Activated T-cell treated with anti-CD3 and anti-CD28 coated beads for 48 hours (primary cell): ENCODE measurements at places on chromosomes 2 and 18.

DNA sequence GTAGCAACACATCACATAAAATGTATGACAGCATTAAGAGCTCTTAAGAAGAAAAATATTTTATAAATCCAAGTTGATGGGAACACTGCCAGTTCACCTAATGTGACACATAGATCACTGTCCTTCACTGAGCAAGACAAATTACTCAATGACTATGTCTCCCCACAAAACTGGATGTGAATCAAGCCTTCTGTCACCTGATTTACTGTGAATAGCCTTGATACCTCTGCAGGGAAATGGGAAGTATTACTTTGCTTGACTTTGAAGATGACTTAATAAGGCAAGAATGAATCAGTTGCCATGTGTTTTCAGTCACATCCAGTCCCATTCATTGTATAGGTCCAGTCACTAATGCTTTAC is 94.6 kb downstream of the NYAP2 start:
- DNase-seq = no peak

- DNase-seq = no peak
Measured at GRCh38 chr18:49041435-49042245, 90.9 kb upstream of the SMAD7 start.

DNA sequence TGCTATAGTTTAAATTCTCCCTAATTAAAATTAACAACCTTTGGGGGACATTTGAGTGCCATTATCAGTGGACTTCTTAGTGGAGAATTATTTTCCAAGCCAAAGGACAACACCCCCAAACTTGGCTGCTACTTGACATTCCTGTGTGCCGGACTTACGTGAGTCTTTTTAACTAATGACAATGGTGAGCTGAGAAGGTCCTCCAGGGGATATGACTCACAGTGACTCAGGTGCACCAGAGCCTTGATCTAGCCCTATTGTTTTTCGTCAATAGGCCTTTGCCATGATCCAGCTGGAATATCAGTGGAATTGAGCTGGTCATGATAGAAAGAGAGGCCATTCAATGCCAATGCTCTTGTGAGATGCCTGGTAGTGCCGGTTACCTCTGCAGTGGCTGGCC is 118.1 kb upstream of the CXCR4 start:
- no peak for DNase-seq

DNA sequence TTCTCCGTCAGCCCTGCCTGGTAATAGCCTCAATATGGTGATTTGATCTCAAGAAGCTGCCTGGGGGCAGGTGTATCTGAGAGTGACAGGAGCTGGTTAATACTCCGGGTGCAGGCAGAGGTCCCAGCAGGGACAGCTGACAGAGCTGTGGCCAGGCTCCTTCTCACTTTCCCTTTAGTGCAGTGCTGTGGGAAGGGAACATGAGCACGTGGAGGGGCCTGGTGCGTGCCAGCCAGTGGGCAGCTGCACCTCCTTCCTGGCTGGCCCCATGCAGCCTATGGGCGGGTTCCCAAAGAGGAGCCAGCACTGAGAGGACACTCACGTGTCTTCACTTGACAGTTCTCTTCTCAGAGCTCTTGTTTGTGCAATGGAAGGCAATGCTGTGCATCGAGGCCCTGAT is 9.1 kb downstream of the CNNM4 start:
- DNase-seq = no peak

GRCh38 chr2:165203689-165204559 is at the start of gene SCN3A:
SCN3A (minus strand) TSS chr2:165204050; CDS start chr2:165176394, 27,656 bp downstream.
- no peak for DNase-seq

DNA sequence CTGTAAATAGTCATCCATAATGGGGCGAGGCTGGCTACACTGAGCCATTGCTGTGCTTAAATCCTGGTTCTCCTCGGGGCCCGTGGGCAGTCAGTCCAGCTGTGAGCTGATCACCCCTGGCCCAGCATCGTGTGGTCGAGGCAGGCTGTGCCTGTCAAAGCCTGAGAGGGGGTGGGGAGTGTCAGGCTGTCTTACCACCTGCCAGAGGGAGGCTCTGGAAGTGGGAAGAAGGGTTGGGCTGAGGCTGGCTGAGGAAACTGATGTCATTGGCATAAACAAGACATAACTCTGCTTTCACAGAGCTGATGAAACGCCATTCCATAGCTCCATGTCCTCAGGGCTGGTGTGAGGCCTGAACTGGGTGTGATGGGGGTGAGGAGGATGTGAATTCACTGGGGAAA is 49.7 kb downstream of the KLHL29 start:
- DNase-seq = no peak

DNA sequence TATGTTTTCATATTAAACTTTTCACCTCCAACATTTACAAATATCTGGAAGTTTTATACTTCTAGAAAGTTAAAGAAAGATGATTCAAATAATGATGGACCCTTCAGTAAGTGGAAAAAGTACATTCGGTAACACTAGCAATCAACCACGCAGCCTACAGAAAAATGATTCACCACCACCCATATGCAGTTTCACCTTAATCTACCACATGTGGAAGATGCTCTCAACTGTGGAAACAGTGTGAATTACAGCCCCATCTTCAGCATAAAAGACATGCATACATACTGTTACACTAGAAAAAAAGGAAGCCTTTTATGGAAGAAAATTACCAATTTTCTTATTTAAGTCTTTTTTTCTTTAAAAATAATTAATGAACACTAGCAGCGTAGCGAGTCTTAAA is 1.1 kb downstream of the SLC38A11 start:
- DNase-seq = no peak

GRCh38 chr2:160197587-160197986 is 2.5 kb downstream of the ITGB6 start:
- DNase-seq = no peak

GRCh38 chr2:210713122-210713521 is 156.7 kb downstream of the CPS1 start:
- DNase-seq = no peak

DNA sequence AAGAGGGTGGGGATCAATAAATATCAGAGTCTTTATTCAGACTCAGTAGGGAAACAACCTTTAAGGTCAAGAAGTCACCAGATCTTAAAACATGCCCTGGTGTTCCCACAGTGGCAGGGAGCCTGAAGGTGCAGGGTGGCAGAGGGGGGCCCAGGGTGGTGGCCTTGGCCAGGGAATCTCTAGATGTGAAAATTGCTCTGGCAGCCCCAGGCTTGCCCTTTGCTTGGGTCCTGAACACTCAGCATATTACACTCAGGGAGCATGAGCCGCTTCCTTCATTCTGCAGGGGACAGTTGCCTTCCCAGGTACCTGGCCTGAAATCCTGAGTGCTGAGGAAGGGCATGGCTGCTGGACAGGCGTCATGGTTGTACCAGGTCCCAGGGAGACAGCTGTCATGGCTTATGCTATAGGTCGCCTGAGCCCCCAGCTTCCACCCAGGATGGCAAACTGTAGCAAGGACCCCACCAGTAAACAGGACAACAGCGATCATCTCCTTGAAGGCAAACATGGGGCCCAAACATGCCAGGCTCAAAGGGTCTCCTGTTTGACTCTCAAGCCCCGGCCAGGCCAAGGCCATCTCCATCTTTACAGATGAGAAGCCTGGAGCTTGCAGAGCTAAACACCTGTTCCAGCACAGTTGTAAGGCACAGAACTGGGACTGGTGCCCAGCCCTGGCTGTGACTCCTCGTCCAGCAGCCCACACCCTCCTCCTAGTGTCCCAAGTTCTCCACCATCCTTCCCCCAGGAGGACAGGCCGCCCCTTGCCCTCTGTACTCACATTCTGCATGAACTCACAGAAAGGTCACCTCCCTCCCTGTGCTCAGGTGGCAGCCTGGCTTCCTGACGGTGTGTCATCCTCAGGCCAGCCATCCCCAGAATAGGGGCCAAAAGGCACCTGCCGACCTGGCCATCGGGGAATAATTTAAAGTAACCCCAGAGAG is 14.6 kb downstream of the ABCG8 start:
- no peak for DNase-seq

GRCh38 chr2:140863713-140864112 is 1267.1 kb downstream of the LRP1B start:
- no peak for DNase-seq

DNA sequence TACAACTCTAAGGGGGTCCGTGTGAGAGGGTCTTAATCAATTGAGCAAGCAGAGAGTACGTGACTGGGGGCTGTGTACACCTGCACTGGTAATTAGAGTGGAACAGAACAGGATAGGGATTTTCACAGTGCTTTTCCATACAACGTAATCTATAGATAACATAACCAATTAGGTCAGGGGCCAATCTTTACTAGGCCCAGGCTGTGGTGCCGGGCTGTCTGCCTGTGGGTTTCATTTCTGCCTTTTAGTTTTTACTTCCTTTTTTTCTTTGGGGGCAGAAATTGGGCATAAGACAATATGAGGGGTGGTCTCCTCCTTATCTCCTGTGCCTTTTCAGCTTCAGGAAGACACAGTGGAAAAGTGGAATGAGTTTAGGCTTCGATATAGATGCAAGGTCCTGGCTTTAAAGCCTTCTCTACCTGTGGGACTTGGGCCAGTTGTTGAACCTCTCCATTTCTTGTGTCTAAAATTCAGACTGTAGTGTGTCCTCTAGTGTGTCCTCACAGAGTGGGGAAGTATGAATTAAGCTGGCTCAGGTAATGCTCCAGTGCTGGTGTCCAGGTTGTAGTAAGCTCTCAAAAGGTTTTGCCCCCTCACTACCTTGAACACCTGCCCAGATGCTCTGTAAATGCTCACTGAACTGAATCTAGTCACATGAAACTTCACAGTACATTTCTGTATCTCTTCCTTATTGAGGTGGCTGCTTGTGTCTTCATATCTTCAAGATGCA is 422.8 kb downstream of the SETBP1 start:
- no peak for DNase-seq

- no peak for DNase-seq
Measured at GRCh38 chr2:138063181-138063580, 98.9 kb downstream of the HNMT start.

GRCh38 chr18:59593291-59593717 is 103.9 kb downstream of the CCBE1 start:
- no peak for DNase-seq

GRCh38 chr18:74661008-74661407 is 63.3 kb downstream of the ZNF407 start:
- DNase-seq = no peak

GRCh38 chr2:34123996-34124785 is 525.1 kb upstream of the FAM98A start:
- no peak for DNase-seq

DNA sequence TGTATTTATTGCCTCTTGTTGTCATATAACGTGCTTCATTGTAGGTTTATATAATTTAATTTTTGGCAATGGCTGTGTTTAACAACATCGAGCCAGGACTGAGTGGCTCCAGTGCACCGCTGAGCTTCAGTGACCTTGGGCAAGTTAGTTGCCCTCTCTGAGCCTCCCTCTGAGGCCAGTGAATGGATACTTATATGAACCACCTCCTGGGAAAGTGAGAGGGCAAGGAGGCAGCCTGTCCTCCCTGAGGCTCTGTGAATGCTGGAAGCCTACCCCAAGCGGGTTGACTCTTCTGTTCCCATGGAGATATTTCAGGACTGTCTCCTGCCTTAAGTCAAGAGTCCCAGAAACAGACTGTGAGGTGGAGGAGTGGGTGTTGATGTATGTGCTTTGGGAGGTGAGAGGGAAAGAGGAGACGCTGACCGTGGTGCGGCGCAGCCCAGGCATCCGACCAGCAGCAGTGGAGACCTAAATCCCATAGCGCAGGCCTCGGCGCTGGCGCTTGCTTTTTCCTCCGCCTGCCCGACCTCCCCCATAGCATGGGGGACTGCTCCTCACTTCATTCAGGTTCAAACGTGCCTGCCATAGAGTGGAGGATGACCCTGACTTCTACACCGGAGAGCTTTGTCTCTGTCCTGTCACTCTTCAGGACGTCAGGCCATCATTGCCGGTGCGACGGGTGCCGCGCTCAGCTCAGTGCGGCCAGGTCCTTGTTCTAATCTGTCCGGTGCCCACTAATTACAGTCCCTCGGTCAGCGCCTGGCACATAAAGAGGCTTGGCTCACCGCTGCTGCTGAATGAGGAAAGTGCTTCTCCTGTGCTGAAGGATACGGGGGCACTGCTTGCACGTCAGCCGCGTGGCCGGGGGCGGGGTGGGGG is 167.3 kb upstream of the HS6ST1 start:
- no peak for DNase-seq

- no peak for DNase-seq
Measured at GRCh38 chr18:8724452-8724851, 19.1 kb downstream of the MTCL1 start.

DNA sequence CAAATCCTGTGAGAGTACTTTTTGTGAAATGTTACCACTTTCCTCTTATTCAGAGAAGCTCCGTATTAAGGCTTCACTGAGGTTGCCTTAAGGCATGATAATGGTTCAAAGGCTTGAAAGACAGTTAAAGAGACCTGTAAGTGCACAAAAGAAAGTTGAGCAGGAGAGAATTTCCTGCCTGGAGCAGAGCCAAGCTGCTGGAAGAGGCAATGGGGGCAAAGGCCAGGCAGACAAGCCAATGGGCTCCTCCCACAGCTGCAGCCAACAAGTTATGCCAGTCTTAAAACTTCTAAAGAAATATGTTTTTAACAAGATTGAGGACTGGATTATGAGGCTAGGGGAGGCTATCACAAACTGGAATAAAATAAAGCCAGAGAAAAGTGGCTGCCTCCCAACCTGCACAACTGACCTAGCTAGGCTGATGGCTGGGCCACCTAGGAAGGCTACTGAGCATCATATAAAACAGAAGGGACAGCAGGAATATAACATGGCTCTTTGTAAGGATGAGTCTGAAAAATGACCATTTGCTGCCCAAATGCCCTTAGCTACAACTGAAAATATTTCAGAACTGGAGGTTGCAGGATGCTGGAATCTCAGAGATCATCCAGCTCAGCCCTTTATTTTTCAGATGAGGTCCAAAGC is 2.1 kb downstream of the IL1B start:
- DNase-seq = no peak

DNA sequence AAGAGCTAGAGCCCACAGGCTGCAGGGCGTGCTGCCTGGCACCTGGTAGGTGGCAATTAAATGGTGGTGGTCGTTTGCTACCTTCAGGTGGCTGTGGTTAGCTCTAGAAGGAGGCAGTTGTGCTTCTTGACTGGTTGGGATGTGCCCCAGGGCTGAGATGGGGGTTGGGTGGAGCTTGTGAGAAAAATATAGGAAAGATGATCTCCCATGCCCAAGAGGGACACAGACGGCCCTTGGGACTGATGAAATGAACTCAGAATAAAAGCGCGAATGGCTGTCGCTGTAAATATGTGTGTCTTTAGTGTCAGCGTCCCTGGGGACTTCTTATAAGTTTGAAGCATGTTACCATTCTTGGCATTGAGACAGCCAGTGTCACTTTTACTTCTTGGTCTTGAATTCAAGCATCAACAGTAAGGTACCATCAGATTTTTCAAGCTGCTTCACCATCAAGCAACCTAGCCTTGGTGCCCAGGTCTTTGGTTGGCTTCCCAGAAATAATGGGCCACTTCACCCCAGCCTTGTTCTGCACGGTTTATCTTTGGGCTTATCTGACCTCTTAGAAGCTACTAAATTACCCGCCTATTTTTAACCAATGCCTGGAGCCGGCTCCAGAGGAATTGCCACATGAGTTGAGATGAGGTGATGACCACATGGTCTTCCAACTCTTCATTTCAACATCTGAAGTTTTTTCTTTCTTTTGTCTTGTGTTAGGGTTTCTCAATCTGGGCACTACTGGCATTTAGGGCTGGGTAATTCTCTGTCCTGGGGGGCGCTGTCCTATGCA is 11.9 kb downstream of the LRRFIP1 start:
- no peak for DNase-seq
